Stimulated activated CD8-positive, alpha-beta memory T cell treated with anti-CD3 and anti-CD28 coated beads, Interleukin-2, amount 100 ng/mL, for 1 hour (primary cell): ENCODE measurements at places on chromosomes 2 and 18.

DNA sequence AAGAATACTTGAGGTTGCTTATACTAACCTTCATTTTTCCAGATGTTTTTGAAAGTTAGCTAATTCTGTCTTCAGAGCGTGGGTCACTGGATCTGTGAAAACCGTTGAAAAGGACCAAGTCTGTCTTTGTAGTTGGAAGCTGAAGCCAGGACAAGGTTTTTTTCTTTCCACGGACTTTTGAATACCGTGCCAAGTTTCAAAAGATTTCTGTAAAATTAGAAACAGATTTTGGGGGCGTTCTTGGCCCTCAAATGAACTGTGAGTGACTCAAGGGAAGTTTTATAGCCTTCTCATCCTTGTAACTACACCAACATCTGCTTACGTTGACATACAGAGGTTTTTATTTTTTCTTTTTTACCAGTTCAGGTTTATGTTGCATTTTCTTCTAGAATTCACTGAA, at the start of gene FAP:
Gene FAP (minus strand): TSS at position 152 of the 400 bp plus-strand sequence. CDS start 118 bp downstream, at position 34.
- DNase-seq, result no peak

GRCh38 chr2:134216152-134216829, 37.6 kb upstream of the MGAT5 start:
- DNase-seq, result no peak

GRCh38 chr2:240453461-240454105, 18.1 kb downstream of the GPC1 start:
- DNase-seq, result no peak

- no peak for DNase-seq
Observed at GRCh38 chr2:71385012-71385411, 53.4 kb downstream of the ZNF638 start.

- no peak for DNase-seq
Observed at GRCh38 chr18:10557085-10557677, 31.4 kb downstream of the NAPG start.

GRCh38 chr18:24095976-24096375, 42.9 kb upstream of the CABYR start:
- DNase-seq, result no peak

DNA sequence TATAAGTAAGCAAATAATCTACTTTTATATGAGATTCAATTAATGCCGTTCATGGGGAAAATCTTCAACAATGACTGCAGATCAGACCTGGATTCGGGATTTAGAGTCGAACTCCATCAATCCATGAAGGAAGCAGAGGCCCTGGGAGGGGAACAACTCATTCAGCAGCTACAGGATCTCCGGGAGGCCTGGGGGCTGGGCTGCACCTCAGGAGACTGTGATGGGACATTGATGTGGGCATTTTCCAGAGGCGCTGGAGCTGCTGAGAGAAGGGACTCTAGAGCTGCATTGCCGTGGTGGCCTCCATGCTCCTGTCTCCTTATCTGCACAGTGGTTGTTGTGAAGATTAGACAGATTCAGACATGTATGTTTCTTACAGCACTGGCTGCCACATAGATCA, 76.9 kb downstream of the MYT1L start:
- no peak for DNase-seq

DNA sequence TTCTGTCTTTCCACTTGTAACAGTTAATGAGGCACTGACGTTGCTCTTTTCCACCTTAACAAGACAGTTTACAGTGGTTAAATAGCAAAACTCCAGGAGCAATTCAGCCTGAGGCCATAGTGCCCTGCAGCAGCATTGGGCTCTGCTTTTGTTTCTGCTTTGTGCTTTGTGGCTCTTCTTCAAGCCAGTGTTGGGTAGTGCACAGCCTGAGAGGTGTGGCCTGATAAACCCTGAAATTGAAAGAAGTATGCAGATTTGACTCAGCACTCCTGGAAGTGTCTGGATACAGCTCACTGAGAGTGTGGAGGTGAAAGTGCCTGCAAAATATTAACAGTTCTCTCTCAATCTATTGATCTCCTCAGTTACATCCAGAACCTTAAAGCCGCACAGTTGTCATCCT, 63.0 kb downstream of the STK25 start:
- no peak for DNase-seq

GRCh38 chr2:239144713-239144999, 256.2 kb downstream of the HDAC4 start:
- no peak for DNase-seq

GRCh38 chr2:67684991-67685390, 287.9 kb downstream of the ETAA1 start:
- no peak for DNase-seq

DNA sequence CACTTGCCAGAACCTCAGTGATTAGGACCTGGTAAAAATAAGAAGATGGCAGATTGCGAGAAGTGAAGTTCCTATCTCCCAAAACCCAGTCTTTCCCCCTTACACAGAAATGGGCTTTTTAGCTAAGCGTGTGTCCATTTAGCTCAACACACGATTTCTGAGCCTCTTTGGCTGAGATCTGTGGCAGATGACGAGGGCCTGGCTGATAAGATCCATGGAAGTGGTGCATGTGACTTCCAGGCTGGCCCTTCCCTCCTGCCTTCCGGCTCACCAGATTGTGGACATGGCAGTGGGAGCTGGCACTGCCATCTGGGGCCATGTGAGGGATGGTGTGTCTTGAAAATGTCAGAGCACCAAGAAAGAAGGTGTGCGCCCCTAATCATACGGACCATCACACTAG, 41.0 kb upstream of the ZFP36L2 start:
- DNase-seq, result no peak

DNA sequence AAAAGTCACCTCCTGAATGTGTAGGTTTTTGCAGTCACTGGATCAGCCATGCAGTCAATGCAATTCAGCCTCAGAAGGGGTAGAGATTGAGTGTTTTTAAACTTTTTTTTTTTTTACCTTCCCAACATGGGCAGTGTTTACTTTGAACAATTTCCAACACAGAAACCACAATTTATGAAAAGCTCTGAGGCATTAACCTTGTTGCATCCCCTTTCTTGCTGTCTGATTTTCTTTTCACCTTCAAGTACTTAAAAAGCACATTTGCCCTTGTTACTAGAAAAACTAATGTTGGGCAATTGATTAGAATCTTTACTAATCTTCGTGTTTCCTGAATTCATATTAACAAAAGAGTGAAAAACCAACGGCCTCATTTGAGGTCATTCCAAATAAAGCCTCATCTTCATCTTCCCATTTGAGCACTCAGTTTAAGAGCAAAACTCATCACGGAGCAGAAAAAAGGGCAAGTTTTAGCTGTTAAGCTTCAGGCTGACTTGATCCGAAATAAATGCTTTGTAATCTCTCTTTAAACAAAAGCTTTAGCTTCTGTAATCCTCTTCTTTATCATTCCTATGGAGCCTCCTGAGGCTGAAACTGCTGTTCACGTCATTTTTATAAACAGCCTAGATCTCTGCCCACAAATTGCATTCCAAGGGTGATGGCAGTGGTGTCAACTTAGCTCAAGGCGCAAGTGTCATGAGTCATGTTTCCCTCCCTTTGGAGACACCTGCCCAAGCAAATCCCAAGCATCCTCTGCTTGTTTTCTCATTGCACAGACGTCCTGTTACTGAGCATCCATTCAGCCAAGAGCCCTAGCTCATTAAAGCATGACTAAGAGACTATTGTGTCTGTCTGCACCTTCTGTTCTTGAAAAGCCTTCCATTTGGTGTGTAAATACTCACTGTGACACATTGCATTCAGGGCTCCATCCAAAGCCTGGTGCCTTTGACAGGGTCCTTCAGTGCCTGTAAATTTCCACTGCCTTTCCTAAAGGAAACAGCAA, 107.7 kb downstream of the HNMT start:
- no peak for DNase-seq

GRCh38 chr18:58195278-58195765, 151.3 kb downstream of the NEDD4L start:
- no peak for DNase-seq

- no peak for DNase-seq
Observed at GRCh38 chr2:42808301-42808700, 15.9 kb upstream of the HAAO start.

- no peak for DNase-seq
Observed at GRCh38 chr2:229363185-229363814, 92.2 kb upstream of the PID1 start.

DNA sequence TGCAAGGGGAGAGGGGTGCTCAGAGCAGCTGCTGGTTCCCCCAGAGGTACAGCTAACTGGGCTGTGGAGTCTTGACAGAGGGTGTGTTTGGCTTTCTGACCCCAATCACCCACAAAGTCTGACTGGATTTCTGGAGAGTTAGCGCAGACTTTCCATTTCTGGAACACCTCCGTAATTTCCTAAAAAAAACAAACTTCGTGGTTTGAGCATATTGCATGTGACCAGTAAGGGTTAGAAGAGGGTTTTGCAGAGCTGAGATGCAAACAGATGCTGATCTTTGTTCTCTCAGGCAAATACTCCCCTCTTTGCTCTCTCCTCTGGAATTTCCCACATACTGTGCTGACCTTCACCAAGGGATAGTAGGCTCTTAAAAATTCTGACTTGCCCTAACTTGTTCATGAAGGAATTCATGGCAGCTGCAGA, 44.5 kb upstream of the TMEM247 start:
- no peak for DNase-seq

DNA sequence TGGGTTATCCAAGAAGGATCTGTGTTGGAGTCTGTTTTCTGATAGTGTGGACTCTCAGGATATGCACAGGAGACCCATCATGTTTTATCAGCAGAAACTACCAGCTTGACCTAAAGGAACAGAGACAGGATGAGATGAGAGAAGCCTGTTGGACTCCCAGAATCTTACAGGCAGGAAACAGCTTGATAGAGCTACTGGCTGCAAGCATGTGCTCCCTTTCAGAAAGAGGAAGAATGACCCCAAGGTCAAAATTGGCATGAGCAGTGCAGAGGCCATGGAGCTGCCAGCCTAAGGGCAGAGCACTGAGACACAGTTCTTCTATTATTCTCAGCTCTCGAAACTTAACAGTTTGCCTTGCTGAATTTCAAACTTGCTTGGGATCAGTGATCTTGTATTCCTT, 135.2 kb upstream of the NFATC1 start:
- no peak for DNase-seq

DNA sequence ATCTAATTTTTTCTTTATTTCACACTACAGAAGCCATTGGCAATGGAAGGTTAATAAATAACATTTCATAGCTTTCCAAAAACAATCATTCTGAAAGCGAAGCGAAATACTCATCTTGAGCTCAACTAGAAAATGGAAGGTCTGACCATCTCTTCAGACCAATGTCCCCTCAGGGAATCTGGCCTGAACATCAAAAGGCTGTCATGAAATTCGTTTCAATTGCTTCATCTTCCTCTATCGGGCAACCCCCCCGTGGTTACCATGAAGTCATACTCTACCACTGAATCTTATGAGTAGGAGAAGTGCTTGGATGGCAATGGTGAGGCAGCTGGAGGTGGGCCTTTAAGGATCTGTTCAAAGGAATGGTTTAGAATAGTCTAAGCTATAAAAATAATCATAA, 22.9 kb upstream of the CYTIP start:
- no peak for DNase-seq

GRCh38 chr2:217711188-217711587, 291.6 kb downstream of the TNS1 start:
- DNase-seq, result no peak

DNA sequence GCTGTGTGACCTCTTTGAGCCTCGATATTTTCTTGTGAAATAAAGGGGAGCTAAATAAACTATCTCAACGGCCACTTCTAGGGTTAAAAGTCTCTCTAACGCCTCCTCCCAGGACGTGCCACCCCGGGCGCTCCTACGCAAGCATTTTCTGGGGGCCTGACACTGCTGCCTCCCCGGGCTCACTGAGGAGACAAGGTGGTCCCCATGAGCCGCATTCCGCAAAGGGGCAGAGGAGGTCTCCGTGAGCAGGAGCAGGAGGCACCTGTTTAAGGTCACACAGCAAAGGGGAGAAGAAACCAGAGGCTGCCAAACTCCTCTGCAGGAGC, 913 bp upstream of the WNT10A start:
- DNase-seq, result no peak

DNA sequence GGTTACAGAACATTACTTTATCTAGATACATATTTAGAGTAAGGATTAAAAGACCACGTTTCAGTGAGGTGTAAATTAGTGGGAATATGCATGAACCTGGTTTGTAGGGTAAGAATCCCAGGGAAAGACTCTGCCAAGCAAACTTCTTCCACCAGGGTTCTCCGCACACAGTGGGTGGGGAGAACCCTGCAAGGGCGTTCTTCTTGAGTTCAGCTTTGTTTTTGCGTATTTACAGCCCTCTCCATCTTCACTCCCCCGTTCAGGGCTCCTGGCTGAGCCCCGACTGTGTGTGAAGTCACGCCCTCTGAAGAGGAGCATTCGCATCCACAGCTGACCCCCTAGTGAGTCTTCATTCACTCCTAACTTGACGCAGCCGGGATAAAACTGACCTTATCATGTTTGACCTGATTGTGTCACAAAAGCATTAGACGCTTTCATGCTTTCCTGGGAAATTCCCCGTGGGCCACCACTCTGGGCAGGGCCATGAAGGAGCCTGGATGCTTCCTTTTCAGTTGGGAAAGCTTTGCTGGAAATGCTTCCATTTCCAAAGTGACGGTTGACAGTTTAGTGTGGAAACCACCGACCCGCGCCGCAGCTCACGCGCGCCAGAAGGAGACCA, 1.0 kb downstream of the ALKAL2 start:
- DNase-seq, result no peak

- DNase-seq, result no peak
Observed at GRCh38 chr2:38728694-38729093, 22.5 kb downstream of the SRSF7 start.

DNA sequence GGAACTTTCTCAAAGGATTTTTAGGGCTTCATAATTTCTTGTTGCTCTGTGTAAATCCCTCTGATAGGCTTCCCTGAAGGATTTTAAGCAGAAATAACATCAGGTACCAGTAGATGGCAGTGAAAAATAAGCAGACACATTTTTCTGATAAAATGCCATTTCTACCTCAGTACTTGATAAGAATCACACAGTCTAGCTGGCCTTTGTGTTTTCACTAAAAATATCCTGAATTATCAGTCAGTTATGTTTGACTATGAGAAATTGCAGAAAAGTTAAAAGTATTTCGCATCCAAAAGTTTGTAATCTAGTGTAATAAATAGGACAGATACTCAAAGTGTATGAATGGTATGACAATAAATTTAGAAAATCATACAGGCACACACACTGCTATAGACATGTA, 68.7 kb downstream of the DNAJC10 start:
- DNase-seq, result no peak

DNA sequence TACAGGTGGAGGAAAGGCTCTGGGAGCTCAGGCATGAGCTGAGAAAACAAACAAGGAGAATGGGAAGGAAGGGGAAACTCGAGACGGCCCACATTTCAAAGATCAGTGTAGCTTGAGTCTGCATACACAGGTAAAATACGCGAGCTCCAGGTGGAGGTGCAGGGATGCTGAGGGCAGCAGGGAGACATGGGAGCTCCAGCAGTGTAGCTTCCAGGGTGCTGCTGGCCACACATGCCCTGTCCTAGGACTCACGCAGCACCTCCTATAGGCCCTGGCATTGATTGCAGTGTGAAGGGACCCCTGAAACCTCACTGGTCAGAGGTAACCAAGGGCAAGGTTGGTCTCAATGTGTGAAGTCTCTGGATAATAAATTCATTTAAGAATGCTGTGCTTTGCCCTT, 362.8 kb upstream of the HS6ST1 start:
- DNase-seq, result no peak

- DNase-seq, result no peak
Observed at GRCh38 chr2:8862230-8862629, 24.8 kb upstream of the KIDINS220 start.

- DNase-seq, result peak; percentile 37
Observed at GRCh38 chr2:11692966-11693521, 23.0 kb upstream of the NTSR2 start.

- DNase-seq, result no peak
Observed at GRCh38 chr18:51531501-51531900, 334.0 kb upstream of the MEX3C start.

- DNase-seq, result no peak
Observed at GRCh38 chr18:6054256-6054842, 159.0 kb upstream of the TMEM200C start.

GRCh38 chr2:134670955-134671354, 47.8 kb downstream of the TMEM163 start:
- DNase-seq, result no peak
